ENCODE measurements at places on chromosomes 2 and 18. TPM values are rescaled to one million over a fixed set of nuclear protein-coding genes. Genes with fewer than 3 reads are reported as not detected.
A peak's percentile ranks its signal among the peaks of the same experiment; 100 is the strongest.

The ANKRD29 gene
- not detected for total RNA-seq

The COLEC11 gene
- total RNA-seq: 2.3 TPM

The SALL3 gene
- total RNA-seq: 2.5 TPM

The SPP2 gene
- total RNA-seq: not detected

The FBXO36 gene
- 3.6 TPM for total RNA-seq

The GNAL gene
- total RNA-seq: 9.7 TPM

The RAPGEF4 gene
- total RNA-seq: 7.5 TPM

The KLF7 gene
- 120 TPM for total RNA-seq

The ALPP gene
- total RNA-seq: not detected

The PLGLB1 gene
- 1.1 TPM for total RNA-seq

- no peak for DNase-seq
These were observed 35.8 kb upstream of the INHBB start for GRCh38 chr2:120310136-120310535.

- DNase-seq: no peak
These were observed 109.1 kb downstream of the HAUS1 start for GRCh38 chr18:46213295-46213694.

DNA sequence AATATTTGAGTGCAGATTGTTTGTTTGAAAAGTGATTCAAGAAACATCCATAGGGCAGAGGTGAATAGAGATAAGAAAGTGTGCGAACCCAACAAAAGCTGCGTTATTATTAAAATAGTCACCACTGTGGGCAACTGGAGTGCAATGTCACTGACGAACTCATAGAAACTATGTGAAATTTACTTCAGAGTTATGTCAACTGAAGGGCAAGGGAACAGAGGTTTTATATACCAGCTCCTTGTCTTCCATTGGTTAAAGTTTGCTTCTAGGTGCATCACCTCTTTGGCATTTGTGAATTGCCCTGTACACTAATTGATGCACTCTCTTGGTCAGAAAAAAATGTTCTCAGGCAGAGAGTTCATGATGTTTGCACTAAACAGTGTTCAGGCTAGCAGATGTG is 110.5 kb upstream of the NYAP2 start:
- no peak for DNase-seq

DNA sequence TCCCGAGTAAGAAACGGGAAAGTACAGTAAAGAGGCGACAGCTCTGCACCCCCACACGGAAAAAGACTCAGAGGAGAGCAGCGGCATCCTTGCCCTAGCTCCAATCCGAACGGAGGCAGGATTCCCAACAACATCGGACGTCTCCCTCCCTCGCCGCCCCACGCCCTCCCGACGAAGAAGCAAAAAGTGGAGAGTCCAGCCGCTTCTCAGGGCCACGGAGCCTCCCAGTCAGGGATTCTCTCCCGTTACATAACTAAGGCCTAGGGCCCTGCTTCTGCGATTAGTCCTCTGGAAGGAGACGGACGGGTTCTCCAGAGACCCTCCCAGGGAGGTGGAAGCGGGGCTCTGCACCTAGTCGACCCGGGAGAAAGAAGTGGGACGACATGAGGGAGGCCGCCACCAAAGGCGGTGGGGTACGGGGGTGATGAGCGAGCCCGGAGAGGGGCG is 587 bp downstream of the SUMO1 start:
- peak; percentile 54 for DNase-seq

DNA sequence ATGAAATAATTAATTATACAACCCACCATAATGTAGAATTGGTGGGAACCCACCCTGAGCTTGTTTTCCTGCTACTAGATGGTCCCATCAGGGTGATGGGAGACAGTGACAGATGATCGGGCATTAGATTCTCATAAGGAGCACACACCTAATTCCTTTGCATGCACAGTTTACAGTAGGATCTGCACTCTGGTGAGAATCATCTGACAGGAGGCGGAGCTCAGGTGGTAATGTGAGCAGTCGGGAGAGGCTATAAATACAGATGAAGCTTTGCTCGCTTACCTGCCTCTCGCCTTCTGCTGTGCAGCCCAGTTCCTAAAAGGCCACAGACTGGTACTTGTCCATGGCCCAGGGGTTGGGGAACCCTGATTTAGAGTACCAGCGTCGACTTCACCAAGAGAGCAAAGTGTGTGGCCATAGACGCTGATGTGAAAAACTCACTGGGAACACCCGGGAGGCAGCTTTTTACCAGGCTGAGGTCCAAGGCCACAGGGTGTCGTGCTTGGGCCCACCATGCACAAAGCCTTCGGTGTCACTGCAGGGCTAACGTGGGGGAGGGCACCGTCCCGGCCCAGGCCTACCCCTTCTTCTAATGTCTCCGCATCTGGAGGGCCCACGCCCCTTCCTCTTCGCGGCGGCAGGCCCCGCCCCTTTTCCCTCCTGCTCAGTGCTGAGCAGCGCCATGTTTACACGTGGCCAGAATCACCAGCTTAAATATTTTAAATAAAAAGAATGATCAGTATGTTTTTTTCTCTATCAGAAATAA is 296.8 kb upstream of the HDAC4 start:
- no peak for DNase-seq

GRCh38 chr2:40474306-40474705 is 22.4 kb upstream of the SLC8A1 start:
- DNase-seq: no peak

GRCh38 chr2:145350011-145350410 is 830.1 kb upstream of the ZEB2 start:
- DNase-seq: no peak

DNA sequence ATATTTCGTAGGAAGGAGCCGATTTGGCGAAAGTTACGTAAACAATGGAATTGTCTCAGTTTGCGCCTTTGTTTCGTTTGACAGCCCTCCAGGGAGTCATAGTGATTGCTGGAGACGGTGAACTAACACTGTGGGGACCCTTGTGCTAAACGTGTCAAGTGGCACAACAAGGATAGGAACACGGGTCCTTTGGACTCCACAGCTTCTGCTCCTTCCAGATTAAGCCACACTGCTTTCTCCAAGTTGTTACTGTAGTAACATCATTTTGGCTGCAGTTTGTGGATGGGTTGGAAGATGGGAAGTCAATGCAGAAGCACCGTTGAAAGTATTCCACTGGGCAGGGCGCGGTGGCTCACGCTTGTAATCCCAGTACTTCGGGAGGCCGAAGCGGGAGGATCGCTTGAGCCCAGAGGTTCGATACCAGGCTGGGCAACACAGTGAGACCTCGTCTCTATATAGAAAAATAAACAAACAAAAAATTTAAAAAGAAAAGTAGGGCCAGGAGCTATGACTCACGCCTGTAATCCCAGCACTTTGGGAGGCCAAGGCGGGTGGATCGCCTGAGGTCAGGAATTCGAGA is 636 bp upstream of the IMMT start:
- no peak for DNase-seq

DNA sequence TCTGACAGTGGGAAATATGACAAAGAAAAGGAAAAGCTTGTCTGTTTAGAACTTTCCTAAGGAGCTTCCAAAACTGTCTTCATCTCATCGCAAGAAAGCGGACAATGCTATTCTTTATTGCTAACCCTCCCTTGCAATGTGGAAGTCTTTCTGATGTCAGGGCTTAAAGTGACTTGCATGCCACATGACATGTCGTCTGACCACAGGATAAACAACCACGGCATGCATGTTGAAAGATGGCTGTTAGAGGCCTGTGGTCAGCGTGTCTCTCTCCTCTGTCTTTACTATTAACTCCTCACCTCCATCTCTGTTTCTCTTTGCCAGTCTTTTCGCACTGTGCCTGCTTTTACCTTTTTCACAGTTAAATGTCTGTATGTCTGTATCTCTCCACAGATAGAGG is 389.8 kb downstream of the LNPK start:
- no peak for DNase-seq

GRCh38 chr2:196244516-196244915 is 73.1 kb upstream of the STK17B start:
- no peak for DNase-seq

- no peak for DNase-seq
These were observed 116.9 kb downstream of the LYPD6B start for GRCh38 chr2:149155196-149155969.

DNA sequence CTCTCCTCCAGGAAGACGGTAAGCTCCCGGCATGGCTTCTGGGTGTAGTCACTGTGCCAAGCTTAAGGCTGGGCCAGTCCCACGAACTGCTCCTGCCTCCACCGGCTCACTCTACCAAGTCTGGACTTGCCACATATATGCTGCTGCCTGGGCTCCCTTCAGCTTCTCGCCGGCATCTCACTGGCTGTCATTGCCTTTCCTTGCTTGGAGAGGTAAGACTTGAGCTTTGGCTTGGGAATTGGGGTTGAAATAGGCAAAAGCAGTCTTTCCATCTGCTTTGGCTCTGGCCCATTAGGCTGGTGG is 481.0 kb downstream of the TGIF1 start:
- no peak for DNase-seq

GRCh38 chr2:134508391-134508790 is 210.4 kb downstream of the TMEM163 start:
- DNase-seq: no peak

DNA sequence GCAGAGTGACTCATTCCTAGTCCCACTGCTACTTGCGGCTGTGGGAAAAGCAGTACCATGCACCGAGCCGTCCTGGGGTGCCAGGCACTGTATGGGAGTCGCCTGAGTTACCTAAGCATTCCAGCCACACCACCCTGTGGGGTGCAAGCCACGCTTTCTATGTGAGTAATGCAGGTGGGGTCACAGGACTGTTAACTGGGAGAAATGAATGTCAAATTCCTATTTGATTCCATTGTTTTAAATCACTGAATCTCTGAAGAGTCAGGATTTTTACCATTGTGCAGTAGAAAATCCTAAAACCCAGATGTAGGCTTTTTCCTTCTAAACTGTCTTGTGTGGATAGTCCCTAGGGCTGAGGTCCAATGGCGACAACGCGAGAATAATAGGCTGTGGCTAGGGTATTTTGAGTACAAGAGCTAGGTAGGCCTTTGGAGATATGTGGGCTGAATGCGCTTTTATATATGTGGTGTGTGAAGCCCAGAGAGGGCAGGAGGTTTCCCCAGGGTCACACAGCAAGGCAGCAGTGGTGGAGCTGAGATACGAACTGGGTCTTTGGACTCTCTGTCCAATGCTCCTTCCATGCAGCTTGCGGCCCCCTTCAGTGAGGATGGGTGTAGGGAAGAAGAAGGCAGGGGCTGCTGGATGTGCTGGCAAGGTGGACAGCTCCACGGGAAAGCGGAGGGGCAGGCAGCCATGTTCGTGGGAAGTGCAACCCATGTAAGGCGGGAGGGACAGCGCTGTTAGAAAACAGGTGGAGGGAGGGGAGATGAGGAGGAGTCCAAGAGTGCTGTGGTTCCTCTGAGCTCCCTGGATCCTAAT is 83.2 kb downstream of the DDX1 start:
- no peak for DNase-seq

- no peak for DNase-seq
These were observed 19.9 kb downstream of the PCARE start for GRCh38 chr2:29054430-29054829.

- peak; percentile 90 for DNase-seq
These were observed at the start of gene LNPK for GRCh38 chr2:176001916-176002687. LNPK (minus strand) TSS chr2:176002267; CDS start chr2:175995584, 6,683 bp downstream.

DNA sequence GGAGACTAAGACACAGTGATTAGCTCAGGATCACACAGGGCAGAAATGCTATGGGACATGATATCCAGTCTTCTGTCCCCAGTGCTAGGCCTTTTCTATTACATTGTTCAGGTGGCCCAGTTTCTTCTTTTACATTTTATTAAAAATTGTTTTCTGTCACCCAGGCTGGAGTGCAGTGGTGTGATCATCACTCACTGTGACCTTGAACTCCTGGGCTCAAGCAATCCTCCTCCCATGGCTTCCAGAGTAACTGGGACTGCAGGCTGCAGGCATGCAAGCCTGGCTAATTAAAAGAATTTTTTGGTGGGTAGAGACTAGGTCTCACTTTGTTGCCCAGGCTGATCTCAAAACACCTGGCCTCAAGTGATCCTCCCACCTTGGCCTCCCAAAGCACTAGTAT is 15.4 kb downstream of the PDK1 start:
- no peak for DNase-seq

- DNase-seq: no peak
These were observed 206.4 kb upstream of the ID2 start for GRCh38 chr2:8475349-8476031.

- no peak for DNase-seq
These were observed 83.3 kb upstream of the KCNE4 start for GRCh38 chr2:222968550-222969155.

- no peak for DNase-seq
These were observed 71.8 kb downstream of the RAPH1 start for GRCh38 chr2:203463266-203463678.

- no peak for DNase-seq
These were observed 191.7 kb upstream of the ZC3H15 start for GRCh38 chr2:186294248-186294888.

- no peak for DNase-seq
These were observed 9.8 kb upstream of the HAAO start for GRCh38 chr2:42802150-42802549.

DNA sequence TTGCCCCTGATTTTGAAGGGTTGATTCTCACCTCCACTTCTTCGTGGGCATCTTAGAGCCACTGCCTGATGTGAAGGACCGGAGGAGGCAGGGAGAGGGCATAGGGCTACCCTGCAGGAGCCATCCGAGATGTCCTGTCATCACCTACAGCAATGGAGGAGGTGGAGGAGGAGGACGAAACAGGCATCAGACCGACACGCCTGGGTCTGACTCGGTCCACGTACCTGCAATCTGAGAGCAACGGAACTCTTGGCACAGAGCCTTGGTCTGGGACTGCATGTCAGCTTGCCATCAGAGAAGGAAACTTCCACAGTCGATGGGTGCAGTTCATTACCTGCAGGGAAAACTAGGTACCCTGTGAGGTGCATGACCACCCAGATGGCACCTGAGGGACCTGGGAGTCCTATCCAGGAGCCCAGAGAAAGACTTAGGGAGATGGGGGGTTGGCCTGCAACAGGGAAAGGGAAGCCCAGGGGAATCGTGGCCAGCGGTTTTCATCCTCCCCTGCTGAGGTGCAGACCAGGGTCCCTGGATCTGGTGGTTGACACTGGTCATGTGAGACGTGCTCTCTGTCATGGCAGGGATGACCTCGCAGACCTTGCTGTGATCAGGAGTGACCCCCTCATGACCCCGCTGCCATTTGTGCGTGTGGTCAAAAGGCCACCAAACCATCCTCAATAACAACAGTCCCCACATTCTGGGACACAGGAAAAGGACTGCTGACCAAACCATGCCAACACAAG is 190.8 kb downstream of the SEPTIN10 start:
- no peak for DNase-seq

DNA sequence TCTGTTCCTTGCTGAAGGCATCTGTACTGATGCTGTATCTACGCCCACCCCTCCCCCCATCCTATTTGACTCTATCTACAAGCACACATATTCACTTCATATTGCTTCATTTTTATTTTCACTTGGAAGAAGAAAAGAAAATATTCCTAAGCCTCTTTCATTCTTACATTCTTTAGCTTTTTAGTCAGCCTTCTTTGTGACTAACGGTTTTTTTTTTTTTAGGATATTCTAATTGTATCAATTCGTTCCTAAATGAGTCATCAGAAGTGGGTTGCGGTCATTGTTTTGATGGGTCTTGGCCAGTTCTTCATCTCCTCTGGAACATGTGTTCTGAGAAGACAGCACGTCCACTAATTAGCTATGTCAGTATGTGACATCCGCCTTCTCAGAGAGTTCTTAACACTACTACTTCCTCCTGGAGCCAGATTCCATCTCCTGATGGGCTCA is 88.7 kb downstream of the MYO1B start:
- DNase-seq: no peak

All from endothelial cell (in vitro differentiated cells).